ENCODE measurements at places on chromosomes 2 and 18.
A peak's percentile ranks its signal among the peaks of the same experiment; 100 is the strongest.

- no peak for DNase-seq
These were observed 4.3 kb upstream of the TRPM8 start for GRCh38 chr2:233912691-233913423.

- no peak for DNase-seq
These were observed 30.1 kb upstream of the EPC2 start for GRCh38 chr2:148614322-148615049.

- no peak for DNase-seq
These were observed 38.8 kb upstream of the BMP10 start for GRCh38 chr2:68909793-68910674.

- peak; percentile 54 for DNase-seq
These were observed 4.8 kb downstream of the RESP18 start for GRCh38 chr2:219327719-219328118.

GRCh38 chr2:65430603-65431420, 1.6 kb downstream of the SPRED2 start:
- DNase-seq = peak; percentile 21

GRCh38 chr2:235262750-235263149, 231.1 kb upstream of the AGAP1 start:
- DNase-seq = no peak

- DNase-seq = no peak
These were observed 9.3 kb downstream of the RMC1 start for GRCh38 chr18:23512641-23513040.

DNA sequence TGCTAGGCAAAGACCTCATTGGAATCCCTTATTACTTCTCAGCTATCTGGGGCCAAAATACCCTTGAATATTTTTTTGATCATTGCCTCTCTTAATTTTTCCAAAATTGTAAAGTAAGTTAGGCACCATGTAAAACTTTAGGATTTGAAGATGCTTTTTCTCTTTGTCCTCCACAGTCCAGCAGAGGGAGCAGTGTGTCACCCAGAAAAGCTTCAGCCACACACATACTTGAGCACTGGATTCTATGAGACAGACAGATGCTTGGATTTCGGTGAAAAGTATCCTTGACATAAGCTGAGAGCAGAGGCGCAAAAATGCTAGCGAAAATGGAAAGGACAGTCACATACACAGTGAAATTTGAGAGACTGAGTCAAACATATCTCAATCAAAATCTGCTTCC, 74.7 kb upstream of the KCNJ3 start:
- DNase-seq = peak; percentile 48

DNA sequence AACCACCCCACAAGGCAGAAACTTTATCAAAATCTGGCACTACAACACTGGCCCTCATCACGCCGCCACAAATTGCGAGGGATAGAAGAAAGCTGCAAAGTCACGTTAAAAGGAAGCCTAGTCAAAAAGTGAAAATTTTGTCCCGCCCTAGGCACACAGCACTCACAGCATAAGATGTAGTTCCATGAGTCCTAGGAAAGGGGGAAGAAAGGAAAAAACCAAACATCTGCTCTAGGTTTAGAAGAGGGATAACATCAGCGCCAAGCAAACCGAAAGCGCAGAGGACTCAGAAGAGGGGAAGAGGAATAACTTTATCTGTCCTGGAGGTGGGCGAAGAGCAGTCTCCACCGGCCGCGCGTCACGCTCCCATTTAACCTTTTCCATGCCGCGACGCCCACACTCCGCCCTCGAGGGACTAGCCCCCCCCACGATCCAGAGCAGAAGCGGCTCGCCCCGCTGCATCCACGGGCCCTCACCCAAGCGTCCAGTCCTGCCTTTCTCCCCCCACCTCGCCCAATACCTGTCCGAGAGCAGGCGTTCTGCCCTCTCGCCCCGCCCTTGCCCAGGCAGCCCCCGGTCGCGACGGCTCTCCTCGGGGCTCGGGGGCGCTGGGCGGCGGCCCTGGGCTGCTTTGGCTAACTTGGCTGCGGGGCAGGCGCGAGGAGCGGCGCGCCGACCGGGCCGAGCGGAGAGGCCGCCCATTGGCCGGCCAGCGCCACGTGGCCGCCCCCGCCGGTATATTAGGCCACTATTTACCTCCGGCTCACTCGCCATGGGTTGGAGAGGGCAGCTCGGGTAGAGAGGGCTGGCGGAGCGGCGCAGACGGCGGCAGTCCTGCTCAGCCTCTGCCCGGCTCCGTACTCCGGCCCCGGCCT, at the start of gene HOXD1:
HOXD1 (plus strand) TSS at position 770 of the 875 bp plus-strand sequence. CDS start 134 bp downstream, outside the sequence.
- DNase-seq = no peak

DNA sequence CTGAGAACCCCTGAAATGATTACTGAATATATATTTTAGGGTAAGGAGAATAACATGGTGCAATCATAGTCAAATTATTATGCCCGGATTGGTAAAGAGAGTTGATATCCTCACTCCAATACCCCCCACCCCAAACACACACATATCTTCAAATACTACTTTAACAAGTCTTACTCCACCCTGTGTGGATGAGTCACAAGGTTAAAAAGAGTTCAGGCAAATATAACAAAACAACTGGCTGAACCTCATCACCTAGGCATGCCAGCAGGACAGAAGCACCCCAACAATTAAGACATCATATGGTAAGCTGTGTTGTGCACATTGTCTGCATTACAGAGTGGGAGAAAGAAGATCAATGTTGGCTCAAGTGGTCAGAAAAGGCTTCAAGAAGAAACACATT, 857.4 kb downstream of the TDRD15 start:
- no peak for DNase-seq

- no peak for DNase-seq
These were observed 48.4 kb upstream of the TMEM17 start for GRCh38 chr2:62554440-62554839.

DNA sequence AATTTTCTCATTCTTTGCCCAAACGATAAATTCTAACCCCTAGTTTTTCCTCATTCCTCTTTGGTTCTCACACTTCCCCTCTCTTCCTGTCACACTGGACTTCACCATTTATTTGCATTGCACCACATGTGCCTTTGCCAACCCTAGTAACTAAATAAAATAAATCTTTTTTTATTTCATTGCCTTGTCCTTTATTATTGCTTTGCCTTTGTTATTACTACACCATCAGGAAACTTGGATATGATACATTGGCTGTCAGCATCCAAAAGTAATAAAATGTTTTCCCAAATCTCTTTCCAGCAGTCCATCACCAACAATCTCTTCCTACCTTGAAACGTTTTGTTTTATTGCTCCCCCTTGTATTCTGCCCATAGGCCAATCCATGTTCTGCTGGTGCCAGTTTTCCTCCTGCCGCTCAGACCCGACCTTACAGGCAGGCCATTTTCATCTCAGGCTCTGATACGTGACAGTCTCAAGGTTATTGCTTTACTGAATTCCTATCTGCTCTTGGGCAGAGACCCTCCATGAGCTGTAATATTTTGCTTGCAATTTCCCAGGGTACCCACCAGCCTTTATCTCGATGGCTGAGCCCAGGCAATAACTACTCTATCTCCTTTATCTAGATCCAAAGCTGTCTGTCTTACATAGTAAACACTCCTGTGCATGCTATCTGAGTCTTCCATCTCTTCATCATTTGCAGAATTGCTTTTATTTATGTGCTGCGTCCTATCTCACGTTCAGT, 19.3 kb upstream of the LCLAT1 start:
- DNase-seq = no peak

DNA sequence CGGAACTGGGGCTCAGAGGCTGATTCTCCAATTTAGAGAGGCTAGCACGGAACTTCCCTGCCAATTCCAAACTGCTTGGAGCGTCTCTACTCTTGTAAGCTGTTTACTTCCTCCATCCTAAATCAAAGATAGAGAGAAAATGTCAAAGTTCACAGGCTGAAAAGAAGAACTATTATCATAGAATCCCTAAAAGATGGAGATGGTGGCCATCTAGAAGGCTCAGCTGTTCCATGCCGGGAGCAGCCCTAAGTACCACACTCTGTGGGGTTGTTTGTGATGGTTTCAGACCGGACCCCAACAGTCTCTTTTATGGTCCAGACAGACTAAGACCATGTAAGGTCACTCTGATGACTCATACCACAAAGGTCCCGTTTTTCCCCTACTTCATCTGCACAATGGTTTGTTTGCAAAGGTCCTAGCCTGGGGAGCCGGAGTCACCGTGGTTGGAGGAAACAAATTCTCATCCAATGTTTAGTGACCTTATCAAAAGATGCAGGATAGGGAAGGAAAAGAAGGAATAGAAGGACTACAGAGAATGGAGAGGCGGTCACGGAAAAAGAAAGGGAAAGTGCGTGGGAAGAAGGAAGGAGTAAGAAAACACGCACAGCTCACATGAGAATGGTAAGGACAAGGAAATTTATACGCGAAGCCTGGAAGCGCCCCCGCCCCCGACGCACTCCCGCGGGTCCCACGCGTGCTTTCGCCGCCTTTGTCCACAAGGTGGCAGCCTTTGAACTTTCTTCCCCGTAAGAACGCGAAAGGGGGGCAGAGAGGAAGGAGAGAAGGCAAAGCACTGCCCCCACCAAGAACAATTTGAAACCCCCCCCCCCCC, 453 bp upstream of the ANTXR1 start:
- peak; percentile 49 for DNase-seq

DNA sequence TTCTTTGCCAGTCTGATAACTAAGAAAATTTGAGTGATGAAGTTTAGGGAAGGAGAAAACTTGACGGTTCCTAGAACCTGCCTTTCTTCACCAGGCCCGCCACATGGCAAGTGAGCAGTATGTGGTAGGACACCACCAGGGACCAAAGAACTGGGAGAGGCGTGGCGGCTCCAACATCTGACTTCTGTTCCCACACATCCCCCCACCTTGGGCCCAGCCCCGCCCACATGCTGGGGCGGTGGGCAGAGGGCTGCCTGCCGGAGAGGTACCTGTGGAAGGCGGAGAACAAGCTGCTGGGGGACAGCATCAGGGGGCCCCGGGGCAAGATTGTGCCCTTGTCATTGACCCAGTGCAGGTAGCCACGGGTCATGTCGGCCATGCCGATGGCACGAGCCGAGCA, 75.0 kb downstream of the EMILIN2 start:
- no peak for DNase-seq

- no peak for DNase-seq
These were observed 141.1 kb downstream of the EN1 start for GRCh38 chr2:118706371-118706770.

DNA sequence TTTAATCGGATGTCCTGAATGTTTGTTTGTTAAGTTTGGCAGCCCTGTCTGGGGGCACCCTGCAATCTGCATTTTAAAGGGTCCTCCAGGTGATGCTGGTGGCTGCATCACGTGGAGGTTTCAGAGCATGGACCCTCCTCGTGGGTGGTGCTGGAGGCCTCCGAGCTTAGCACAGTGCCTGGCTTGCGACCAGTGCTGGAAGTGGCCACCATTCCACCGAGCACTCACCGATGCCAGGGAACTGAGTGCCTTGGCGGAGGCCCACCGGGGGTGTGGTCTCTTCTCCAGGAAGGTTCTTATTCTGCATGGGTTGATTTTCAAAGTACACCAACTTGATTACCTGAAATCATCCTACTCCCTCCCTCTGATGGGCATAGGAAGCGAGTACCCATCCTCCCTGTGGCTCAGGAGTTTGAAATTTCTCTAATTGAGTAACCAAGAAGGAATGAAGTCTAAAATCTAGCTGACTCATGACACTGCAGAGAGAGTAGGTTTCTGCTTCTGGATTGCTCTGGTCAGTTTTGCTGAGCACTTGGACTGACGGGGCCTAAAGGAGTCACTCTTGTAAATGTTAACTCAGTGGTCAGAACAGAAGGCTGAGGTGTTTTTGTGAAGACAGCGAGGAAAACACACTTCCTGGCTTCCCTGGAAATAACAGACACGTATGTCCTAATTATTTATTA, 58.1 kb upstream of the SLC66A3 start:
- no peak for DNase-seq

GRCh38 chr2:75920859-75921551, 210.3 kb upstream of the GCFC2 start:
- no peak for DNase-seq

DNA sequence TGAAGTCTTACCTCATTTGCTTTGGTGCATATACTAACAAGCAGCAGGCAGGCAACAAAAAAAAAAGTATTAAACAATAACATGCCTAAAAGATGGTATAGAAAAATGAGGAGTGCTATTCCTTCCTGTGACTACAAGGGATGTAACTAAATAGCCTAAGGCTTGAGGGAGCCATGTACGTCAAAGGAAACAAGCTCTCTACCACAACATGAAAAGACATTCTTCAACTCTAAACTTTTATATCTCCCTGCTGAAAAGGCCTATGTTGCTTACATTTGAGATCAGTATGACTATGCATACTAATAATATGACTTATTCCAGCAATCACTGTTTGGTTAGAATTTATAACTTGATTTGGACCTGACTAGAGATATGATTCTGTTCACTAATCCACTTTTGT, 347.9 kb downstream of the ADCYAP1 start:
- DNase-seq = no peak

GRCh38 chr2:208584378-208584985, 177.9 kb downstream of the PTH2R start:
- DNase-seq = peak; percentile 86

GRCh38 chr2:145799595-145800108, 1279.7 kb upstream of the ZEB2 start:
- no peak for DNase-seq

- no peak for DNase-seq
These were observed 761.0 kb downstream of the SOCS6 start for GRCh38 chr18:71049893-71050292.

GRCh38 chr2:111164078-111164477, 43.4 kb downstream of the BCL2L11 start:
- DNase-seq = no peak

GRCh38 chr2:96233880-96234316, 25.3 kb upstream of the STARD7 start:
- no peak for DNase-seq
